ENCODE measurements at places on chromosomes 5 and 9.

- DNase-seq: no peak
Measured at GRCh38 chr9:82513242-82513751, 524.7 kb downstream of the SPATA31D1 start.

DNA sequence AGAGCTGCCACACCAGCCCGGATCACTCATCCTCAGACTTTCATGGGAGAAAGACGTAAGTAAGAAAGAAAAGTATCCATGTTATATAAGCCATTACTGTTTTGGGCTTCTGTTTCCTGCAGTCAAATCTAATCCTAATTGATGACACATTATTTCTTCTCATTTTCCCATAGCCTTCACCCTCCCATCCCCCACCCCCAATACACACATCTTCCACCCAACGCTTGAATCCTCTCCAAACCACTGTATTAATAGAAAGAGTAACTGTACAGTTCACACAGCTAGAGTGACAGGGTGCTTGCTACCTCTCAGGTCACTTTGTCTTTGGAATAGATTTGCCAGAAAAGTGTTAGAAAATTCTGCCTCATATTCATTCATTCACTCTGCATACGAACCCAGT is 69.3 kb upstream of the IL17B start:
- no peak for DNase-seq

- no peak for DNase-seq
Measured at GRCh38 chr5:138275379-138275782, 960 bp upstream of the GFRA3 start.

GRCh38 chr5:166188501-166189325 is 2102.7 kb upstream of the WWC1 start:
- DNase-seq: no peak

DNA sequence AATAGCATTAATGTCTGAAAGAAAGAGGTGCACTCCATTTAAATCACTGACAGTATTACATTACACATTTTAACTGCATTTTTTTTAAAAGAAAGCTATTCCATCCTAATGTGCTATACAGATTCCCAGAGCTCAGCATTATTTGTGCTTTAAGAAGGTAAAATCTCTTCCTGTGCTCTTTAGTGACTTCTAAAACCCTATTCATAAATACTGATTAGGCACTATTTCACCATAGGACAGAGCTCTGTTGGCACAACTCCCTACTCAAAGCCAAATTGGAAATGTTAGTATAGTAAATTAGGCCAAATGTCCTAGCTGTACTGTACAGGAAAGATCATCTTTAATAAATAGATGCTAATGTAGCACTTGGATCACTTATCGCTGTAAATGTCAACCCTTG is 262.5 kb downstream of the TUSC1 start:
- DNase-seq: no peak

GRCh38 chr5:95557841-95558240 is 2.9 kb downstream of the ARSK start:
- no peak for DNase-seq

DNA sequence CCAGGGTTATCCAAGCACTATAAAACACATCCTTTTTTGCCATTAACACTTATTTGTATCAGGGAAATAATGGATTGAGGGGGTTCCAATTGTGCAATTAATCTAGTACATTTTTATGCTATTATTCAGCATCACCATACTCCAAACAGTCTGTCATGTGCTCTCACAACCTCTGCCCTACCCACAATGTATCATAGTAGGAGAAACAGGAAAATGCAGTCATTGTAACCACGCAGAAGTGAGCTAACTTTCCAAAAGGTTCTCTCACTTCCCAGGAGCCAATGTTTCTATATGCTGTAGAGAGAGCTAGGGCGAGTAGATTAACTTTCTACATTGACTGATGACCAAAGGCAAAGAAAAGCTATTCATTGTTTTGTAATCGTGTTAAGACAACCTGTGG is 29.8 kb downstream of the DAB2 start:
- peak; percentile 88 for DNase-seq

DNA sequence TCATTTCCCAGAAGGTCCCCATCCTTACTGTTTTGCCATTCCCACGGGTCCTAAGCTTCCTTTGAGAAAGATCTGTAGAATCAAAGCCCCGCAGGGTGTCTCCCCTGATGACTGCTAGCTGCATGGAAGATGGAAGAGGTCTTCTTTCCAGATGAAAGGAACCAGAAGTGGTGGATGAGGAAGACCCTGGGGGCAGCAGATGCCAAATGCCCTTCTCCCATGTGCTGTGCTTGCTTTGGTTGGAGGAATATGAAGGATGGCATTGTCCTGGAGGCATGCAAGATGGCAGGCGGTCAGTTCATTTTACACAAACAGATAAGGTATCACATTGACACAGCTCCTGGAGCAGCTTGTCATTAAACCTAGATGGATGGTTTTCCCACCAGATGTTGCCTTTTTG is 25.8 kb upstream of the CER1 start:
- no peak for DNase-seq

DNA sequence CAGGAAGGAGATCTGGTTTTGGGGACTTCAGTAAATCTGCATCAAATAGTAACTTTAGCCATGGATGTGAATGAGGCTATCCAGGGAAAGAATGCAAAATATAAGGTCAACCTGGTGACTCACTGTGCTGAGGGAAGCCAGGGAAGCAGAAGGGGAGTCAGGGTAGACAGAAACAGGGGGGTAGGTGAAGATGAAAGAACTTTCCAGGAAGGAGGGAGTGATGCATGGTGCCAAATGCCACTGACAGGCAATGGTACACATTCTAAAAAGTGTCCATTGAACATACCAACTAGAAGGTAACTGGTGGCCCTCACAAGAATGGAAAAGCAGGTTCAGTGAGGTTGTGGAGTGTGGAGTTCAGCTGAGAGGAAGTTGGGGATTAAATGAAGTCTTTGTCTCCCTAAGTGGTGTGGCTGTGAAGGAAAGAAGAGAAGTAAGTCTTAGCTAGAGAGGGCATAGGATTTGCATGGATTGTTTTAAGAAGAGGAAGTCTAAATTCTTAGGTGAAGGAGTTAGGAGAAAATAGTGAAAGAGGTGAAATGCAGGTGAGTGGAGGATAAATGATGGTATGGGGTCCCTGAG is 35.5 kb downstream of the PALM2AKAP2 start:
- DNase-seq: no peak

DNA sequence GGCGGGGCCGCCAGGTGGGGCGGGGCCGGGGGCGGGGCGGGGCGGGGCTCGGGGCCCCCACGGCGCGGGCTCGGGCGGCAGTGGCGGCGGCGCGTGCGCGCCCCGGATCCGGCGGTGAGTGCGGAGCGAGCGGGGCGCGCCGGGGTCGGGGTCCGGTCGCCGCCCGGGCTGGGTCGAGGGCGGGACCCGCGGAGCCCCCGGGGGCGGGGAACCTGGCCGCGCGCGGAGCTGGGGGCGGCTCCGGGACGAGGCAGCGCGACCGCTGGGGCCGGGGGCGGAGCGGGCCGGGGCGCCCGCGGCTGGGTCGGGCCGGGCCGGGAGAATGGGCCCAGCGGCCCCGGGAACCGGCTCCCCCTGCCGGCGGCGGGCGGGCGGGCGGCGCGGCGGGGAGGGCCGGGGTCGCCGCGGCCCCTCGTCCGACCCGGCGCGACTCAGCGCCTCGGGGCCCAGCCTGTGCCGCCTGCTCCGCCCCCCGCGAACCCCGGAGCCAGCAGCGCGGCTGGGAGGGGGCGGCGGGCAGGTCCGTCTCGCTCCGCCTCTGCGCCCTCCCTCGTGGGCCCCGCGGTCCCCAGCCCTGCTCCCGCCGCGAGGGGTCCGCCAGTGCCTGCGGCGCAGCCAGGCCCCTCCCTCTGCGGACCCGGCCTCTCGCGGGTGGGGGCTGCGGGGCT is 3.1 kb downstream of the EGFL7 start:
- no peak for DNase-seq

DNA sequence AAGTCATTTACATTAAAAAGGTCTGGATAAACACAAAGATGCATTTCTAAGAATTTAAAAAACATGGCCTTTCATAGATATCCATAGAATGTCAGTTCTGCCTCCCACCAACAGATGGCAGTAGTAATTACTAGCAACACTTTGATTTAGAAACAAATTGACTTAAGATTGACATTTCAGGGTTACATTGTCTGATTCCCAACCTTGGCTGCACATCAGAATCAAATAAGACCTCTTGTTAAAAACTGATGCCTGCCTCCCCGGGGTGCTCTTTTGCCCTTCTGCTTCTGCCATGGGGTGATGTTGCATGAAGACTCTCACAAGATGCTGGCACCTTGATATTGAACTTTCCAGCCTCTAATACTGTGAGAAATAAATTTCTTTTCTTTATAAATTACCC is 146.2 kb upstream of the GPR151 start:
- DNase-seq: no peak

DNA sequence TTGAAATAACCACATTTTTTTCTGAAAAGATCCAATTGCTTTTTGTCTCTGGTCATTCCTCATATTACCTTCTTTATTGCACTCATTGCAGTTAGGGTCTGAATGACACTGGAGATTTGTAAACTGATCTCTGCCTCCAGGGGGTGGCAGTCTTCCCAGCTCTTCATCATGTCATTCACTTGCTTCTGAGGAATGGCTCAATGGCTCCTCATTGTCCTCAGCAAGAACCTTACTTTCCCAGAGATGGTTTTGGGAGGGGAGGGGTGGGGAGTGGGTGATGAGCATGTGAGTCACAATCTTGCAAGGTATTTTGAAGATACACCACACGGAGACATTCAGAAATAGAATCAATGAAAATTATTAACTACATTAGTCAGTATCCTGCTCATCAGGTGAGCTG is 159.8 kb upstream of the GAS1 start:
- DNase-seq: no peak

- DNase-seq: no peak
Measured at GRCh38 chr5:120452471-120452870, 11.6 kb upstream of the PRR16 start.

- DNase-seq: no peak
Measured at GRCh38 chr5:132209901-132210545, 17.6 kb downstream of the P4HA2 start.

DNA sequence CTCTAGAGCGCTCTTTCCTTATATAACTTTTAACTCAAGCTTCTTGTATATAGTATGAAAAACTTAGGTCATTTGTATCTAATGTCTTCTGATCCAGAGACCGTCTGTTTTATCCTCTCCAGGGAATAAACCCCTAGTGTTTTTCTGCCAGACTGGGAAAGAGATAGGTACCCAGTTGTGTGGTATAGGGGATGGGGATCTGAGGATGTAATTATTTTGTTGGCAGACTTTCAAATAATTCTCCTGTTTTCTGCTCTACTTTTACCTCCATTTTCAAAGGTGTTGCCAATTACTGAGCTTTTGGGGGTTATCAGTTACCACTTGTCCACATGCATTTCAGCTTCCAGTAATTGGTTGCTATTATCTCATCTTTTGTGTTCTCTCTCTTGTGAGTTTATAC is 17.9 kb downstream of the CCDC171 start:
- no peak for DNase-seq

DNA sequence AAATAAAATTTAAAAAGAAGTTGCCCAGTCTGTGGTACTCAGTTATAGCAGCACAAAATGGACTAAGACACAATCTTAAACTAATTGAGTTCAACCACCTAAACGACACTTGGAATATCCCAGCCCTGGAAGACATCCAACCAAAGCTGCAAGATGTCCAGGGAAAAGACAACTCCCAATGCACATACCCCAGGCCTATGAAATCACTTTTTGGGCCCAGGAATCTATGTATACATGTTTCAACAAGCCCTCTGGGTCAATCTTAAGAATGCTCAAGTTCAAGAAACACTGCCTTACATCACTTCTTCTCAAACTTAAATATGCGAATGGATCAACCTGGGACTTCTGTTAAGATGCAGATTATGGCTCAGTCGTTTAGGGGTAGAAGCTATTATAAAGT is 148.6 kb downstream of the ELAVL2 start:
- DNase-seq: no peak

GRCh38 chr9:37119360-37119759 is 1.0 kb upstream of the ZCCHC7 start:
- DNase-seq: no peak

DNA sequence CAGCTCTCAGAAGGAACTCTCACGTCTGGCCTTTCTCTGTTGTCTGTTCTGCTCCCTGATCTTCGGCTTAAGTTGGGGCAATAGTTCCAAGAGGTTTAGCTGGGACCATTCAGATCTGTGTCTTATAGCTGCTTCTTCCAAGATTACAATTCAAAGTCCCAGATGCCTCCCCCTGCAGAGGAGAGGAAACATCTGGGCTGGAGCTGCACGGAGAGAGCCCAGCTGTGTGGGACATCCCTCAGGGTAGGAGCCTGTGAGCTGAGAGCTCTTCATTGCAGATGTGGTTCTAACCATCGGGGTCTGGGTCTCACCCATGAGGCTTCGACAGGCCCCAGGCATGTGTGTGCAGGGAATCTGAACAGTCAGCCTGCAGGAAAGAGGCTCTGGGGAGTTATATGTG is 9.0 kb upstream of the PHF19 start:
- DNase-seq: no peak

GRCh38 chr9:15308511-15308910 is 1.5 kb upstream of the TTC39B start:
- peak; percentile 40 for DNase-seq

- no peak for DNase-seq
Measured at GRCh38 chr5:65268525-65268924, 213.2 kb downstream of the ADAMTS6 start.

DNA sequence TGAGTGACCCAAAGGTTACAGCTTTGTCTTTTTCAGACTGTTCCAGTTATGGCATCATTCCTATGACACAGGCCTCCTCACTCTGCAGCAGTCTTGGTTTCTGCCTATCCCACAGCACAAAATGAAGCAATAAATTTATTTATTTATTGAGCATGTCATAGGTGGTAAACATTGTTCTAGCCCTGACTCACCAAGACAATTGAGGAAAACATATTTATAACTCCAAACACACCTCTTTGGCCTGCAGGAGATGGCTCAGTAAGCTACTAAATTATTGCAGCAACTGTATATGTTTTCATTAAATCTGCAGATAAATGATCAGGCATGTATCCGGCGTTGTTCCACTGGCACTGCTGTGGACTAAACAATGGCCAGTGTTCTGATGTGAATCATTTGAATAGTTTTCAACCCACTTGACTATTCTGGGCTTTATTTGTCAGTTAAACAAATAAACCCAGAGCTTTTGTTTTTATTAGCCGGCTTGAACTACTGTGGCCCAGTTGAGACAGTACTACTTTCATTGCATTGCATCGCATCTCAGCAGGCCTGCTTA is 83.2 kb downstream of the FOXD1 start:
- no peak for DNase-seq

GRCh38 chr5:98783051-98783649 is 9.7 kb downstream of the RGMB start:
- no peak for DNase-seq

- DNase-seq: no peak
Measured at GRCh38 chr9:97441729-97442128, 29.8 kb downstream of the TDRD7 start.

GRCh38 chr5:407051-407450 is 35.9 kb upstream of the EXOC3 start:
- DNase-seq: no peak

Measured in HS-5 (cell line).